ENCODE measurements at places on chromosomes 5 and 9. TPM values are rescaled to one million over a fixed set of nuclear protein-coding genes. Genes with fewer than 3 reads are reported as not detected.

Gene IFNK
- total RNA-seq, result not detected

Gene PCDHGA10
- 17.9 TPM for total RNA-seq

Gene SPATA9
- total RNA-seq, result 1.7 TPM

Gene CBY3
- total RNA-seq, result not detected

Gene PCDHA9
- total RNA-seq, result 0.26 TPM

Gene PCDHGC5
- 8.1 TPM for total RNA-seq

Gene C9orf72
- total RNA-seq, result 11.5 TPM

Gene TXNDC8
- total RNA-seq, result not detected

Gene SOX30
- under 0.01 TPM for total RNA-seq

Gene SPATA31C1
- total RNA-seq, result not detected

Gene PLAC8L1
- not detected for total RNA-seq

Gene QRFP
- not detected for total RNA-seq

Gene GPR150
- total RNA-seq, result not detected

Gene SGTB
- 59.2 TPM for total RNA-seq

Gene PRUNE2
- 619 TPM for total RNA-seq

Gene OMD
- total RNA-seq, result 66.4 TPM

Gene MCIDAS
- total RNA-seq, result 0.39 TPM

Gene STPG3
- not detected for total RNA-seq

Gene GPRIN1
- 1.7 TPM for total RNA-seq

Gene ISL1
- total RNA-seq, result not detected
